ENCODE measurements at places on chromosomes 2 and 18. TPM values are rescaled to one million over a fixed set of nuclear protein-coding genes. Genes with fewer than 3 reads are reported as not detected.

DNA sequence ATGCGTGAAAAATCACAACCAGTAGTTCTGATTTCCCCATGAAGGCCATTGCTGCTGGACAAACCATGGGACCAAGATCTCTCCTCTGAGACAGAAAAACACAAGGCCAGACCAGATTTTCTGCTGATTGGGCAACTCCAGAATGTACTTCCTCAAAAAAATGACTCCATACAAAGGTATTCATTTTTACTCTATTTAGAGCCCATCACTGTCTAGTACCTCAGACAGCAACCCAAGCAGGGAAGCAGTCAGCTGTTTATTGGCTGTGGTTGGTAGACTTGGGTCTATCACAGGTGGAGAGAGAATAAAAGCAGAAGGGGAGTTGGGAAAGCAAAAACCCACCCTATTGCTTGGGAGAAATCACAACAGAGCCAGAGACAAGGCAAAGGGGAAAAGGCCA, 219.9 kb downstream of the PIK3C3 start:
- DNase-seq, result peak; percentile 36

DNA sequence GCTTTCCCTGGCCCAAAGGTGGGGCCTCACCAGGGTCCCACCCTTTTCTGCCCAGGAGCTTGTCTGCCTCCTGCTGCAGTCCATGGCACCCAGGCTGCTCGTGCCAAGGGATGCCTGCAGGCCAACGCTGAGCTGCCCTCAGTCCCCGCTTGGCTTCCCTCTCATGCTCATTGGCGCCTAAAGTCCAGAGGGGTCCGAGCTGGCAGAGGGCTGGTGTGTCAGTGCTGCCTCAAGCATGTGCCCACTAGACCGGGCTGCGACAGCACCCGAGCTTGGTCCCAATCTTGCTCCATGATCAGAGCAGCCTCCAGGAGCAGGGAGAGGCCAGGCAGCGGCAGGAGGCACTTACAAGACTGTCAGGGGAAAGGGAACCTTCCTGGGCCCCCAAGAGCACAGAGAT, 287.0 kb downstream of the ICOS start:
- DNase-seq, result no peak

CLEC4F gene
- 0.08 TPM for polyA plus RNA-seq

OSBPL6 gene
- polyA plus RNA-seq, result 5.3 TPM
